Hematopoietic multipotent progenitor cell treated with erythropoietin and hydrocortisone succinate and interleukin-3 and kit ligand, for 8 days (in vitro differentiated cells): ENCODE measurements at places on chromosomes 2 and 18.
A peak's percentile ranks its signal among the peaks of the same experiment; 100 is the strongest.

DNA sequence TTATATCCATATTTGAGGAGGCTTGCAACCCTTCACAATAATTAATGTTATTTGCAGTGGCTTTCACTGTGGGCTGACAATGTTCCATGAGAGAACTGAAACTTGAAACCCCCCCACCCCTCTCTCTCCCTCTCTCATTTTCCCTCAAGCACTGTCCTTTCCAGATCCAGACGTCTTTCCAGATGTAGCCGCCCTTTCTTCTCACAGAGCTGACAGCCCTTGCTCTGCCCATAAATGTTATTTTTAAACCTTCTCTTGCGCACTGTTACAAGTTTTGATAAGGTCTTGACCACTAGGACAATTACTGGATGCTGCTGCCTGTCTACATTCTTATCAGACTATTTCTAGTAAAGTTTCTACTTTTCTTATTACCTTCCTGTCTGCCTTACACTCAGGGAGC is 91.4 kb upstream of the LINC00305 start:
- DNase-seq, result no peak

- no peak for DNase-seq
These were observed 74.4 kb downstream of the SOX11 start for GRCh38 chr2:5766561-5766960.

- no peak for DNase-seq
These were observed 47.8 kb downstream of the TRAPPC12 start for GRCh38 chr2:3427272-3427671.

GRCh38 chr2:237558961-237559641 is 7.3 kb upstream of the PRLH start:
- peak; percentile 38 for DNase-seq

DNA sequence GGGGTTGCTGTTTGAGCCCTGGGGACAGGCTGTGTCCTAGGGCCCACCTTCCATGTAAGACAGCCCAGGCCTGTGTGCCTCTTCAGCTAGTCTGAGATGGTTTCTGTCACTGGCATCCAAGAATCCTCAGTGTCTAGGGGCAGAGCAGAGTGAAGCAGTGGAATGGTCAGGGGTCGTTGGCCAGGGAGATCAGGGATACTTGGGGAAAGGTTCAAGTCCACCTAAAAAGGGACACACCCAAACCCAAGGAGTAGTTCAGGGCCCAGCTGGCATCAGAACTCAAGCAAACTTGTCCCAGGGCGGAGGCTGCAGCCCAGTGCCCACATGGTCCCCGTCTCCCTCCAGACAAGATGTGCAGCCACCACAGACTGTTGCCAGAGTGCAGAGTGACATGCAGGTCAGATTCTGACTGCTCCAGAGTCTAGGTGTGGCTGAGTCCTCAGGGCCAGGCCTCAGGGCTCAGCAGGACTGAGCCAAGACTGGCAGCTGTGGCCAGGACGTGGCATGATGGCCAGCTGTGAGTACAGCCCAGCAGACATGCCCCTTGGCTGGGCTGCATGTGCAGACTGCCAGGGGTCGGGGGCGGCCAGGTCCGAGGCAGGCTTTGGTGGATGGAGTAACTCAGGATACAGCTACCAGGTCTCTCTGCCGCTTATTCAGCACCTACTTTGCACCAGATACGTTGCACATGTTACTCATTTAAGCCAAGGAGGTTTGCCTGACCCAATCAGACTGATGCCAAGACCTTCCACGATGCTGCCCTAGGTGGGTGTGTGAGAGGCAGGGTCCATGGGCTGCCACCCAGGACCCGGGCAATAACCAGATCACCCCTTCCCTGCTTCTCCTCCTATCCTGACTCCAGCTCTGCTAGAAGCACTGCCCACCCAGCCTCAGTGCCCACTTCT is 146.6 kb downstream of the SMAD7 start:
- DNase-seq, result no peak

DNA sequence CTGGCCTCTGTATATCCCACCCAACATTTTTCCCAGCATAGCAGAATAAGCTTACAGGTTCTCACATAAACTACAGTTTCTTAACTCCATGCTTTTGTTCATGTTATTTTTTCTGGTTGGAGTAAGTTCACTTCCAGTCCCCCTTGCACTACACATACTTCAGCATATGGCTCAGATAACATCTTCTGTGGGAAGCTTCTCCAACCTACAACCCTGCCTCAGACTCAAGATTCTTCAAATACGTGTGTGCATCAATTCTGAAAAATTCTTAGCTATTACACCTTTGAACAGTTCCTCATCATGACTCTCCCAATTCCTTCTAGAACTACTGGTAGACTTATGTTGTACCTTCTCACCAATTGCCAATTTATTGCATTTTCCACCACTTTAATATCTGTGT is 7.5 kb upstream of the CPLX4 start:
- no peak for DNase-seq
